ENCODE measurements at places on chromosomes 16 and 17.

- no peak for DNase-seq
These were observed 92.2 kb downstream of the MAF start for GRCh38 chr16:79508294-79508693.

GRCh38 chr17:46976626-46977270 is 2.3 kb downstream of the RPRML start:
- DNase-seq, result no peak

DNA sequence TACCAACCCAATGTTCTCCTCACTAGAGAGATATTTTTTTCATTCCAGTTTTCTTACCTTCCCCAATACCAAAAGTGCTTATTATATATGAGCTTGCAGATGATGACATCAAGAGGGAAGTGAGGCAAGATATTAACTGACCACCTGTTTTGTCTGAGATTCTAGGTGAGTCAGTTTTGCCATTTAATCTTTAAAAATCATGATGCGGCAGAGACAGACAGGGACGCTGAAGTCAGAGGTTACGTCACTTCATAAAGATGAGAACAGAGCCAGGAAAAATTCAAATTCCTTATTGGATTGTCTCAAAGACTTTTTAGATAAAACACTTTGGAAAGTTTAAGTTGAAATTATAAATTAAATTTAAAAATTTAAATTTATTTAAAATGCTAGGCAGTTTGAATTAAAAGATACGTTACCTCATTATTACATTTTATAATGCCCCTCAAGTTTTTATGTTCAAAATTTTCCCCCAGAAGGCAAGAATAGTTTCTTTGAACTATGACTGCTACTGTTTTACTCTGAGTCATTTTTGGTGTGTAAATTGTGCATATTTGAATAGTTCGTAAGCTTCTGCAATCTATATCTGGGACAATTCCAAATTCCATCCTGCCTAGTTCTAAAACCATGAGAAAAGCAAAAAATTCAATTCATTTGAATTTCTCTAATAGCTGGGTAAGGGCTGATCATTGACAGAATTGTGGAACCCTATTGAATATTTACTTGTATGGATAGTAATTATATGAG is 839.6 kb upstream of the GOT2 start:
- DNase-seq, result no peak

DNA sequence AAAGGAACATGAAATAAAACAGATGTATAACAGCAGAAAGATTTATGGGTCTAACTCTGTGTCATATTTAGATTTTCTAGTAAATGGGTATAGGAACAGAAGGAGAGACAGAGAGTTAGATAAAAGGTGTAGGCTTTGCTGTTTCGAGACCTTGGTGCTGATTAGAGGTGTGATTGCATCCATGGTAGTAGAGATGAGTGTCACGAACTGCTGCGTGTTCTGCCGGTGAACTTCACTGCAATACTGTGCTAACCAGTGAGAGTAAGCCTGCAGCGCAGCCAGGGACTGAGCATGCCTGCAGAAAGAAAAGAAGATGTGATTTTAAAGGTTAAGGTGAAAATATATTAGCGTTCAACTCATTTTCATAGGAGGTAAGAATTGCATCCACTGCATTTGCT is 53.7 kb upstream of the GSG1L start:
- no peak for DNase-seq

DNA sequence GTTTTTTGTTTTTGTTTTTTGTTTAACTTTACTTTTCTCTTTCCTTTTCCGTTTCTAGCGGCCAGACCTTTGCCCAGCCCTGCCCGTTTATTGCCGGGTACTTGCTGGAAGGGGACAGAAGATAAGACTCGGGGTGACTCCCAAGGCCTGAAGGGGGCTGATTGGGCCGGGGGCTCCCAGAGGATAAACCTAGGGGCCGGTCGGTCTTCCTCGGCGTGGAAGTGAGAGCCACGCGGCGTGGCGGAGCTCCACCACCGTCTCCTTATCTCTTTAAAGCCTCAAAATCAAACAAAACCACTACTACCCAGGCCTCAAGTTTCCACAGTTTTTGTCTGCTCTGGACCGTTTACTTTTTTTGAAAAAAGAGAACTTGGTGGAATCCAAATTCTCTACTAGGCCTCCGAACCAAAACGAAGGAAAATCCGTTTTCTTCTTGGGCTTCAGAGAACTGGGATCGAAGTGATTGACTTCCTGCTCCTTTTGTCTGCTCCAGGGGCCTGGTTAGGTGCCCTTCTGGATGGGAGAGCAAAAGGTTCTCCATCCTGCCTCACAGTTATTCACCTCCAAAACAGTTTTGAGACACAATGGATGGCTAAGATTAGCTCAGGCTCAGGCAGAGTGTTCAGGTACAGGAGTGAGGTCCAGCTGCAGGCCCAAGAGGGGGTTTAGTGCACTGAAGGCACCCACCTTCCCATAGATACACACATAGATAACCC is 8.5 kb upstream of the HOXB9 start:
- no peak for DNase-seq

- DNase-seq, result no peak
These were observed 31.3 kb downstream of the DCUN1D3 start for GRCh38 chr16:20868890-20869289.

GRCh38 chr16:86122681-86123342 is 223.8 kb downstream of the IRF8 start:
- DNase-seq, result no peak

DNA sequence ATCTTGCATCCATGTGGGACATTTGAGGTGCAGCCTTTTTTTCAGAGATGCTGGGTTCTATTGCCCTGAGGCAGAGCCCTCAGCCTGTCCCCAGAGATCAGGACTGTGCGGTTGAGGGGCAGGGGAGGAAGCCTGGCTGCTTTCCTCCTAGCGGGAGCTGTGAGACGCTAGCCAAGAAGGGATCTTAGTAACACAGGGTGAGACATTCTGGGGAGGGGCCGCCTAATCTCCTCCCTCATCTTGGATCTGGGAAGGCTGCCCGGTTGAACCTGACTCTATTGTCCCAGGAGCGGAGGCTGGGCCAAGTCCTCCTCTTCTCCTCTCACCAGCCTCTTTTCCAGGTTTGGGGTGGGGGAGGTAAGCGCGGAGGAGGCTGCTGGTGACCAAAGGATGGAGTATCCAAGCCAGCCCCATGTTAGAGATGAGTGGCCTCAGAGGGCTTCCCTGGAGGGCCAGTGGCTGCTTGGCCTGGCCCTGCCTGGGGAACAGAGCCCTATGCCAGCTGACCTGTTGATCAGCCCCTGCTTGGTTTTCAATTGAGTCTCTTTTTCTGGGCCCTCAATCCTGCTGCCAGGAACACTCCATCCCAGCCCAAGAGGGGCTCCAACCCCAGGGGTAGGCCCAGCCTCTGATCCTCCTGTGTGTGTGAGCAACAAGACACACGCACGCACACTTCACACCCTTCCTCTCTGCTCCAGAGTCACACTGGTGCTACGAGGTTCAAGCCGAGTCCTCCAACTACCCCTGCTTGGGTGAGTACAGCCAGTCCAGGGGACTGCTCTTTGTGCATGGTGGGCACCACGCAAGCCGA is 5.0 kb downstream of the CA4 start:
- no peak for DNase-seq

- no peak for DNase-seq
These were observed 992 bp downstream of the GP2 start for GRCh38 chr16:20326321-20326720.

- no peak for DNase-seq
These were observed 38.2 kb downstream of the CBFA2T3 start for GRCh38 chr16:88938777-88939244.

GRCh38 chr16:85081038-85081437 is 31.2 kb downstream of the CIBAR2 start:
- DNase-seq, result no peak

GRCh38 chr16:14629612-14629918 is 495 bp downstream of the PARN start:
- no peak for DNase-seq

DNA sequence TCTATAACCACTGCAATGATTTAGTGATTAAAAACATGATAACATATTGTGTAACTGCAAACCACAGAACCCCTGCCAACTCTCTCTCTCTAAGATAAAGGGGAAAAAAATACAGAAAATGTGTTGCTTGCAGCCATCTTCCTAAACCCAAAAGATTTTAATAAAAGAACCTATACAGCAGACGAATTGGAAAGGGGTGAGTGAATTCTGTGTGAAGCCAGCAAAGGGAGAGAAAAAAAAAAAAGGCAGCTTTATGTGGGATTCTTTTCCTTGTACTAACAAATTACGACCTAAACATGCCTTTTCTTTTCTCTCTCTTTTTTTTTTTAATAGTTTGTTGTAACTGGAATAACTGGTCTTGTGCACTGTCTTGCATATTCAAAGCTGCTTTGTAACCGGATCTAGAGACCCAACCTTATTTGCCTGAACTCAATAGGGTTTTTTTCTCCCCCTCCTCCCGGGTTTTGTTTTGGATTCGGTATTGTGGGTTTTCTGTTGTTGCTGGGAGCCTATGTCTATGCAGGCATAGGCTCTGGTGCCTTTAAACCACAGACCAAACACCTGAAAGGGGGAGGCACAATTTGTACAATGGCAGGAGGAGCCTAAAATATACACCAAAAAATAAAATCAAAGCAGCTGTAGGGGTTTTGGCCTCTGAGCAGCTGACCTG is 7.0 kb upstream of the ZFHX3 start:
- no peak for DNase-seq

- peak; percentile 29 for DNase-seq
These were observed 849 bp downstream of the CAPN15 start for GRCh38 chr16:528111-529011.

DNA sequence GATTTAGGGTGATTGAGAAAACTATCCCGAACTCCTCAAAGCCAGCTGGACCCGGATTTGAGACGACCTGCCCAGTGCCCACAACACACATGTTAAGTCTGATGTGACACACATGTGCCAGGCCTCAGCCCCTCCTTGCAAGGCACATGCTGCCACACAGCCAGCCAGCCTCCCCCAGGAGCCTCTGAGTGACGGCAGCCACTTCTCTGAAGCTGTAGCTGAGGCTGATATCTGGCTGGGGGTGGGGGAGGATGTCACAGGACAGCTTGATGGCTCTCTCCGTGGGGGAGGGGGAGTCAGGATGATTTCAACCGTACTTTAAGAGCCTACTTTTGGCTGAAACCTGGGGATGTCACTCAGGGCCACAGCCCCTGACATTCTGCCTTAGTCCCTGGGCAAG is 40.9 kb downstream of the SRCIN1 start:
- no peak for DNase-seq

DNA sequence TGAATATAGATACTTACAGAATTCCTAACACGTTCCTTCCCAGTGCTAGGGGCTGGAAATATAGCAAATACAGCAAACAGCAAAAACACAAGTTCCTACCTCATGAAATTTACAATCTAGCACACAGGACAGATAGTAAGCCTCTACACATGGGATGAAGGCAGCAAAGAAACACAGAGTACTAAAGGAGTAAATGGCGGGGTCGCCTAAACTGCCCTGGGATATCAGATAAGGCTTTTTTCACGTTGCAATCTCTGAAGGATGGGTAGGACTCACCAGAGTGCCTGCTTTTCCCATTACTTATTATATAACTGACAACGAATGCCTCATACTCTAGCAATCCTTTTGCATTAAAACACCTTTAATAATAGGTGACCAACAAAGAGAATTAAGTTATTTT is 19.8 kb downstream of the CEP112 start:
- DNase-seq, result no peak
